ENCODE measurements at places on chromosomes 12 and 14.

DNA sequence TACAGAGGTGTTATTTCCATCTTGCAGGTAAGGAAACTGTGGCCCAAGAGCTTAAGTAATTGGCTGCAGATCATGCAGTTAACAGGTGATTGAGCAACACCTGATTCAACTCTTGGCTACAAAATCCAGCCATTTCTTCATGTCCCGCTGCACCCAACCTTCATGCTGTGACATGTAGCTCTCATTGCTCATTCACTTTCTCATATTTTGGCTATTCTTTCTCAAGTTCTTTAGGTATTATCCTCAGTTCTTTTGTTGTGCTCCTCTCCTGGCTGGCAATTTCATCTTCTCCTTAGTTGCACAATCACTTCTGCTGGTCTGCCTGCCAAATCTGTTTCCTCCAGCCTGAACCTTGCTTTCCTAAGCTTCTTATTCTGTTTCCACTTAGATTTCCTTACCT is 300.8 kb downstream of the SSPN start:
- no peak for DNase-seq

DNA sequence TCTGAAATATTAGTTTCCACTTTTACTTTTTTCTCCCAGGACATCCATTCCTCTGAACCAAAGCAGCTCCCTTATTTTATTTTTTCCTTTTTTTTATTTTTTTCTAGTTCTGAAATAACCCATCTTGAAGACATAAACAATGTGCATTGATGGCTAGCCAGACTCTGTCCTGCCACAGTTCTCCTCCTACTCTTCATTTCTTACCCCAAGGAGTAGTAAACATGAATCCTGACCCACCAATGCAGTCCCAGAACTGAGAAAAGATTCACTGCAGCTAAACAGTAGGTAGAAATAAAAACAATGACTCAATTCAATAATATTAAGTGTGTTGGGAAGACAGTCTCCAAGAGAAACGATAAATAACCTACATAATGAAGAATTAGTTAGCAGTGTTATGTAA is 65.7 kb upstream of the NOVA1 start:
- no peak for DNase-seq

DNA sequence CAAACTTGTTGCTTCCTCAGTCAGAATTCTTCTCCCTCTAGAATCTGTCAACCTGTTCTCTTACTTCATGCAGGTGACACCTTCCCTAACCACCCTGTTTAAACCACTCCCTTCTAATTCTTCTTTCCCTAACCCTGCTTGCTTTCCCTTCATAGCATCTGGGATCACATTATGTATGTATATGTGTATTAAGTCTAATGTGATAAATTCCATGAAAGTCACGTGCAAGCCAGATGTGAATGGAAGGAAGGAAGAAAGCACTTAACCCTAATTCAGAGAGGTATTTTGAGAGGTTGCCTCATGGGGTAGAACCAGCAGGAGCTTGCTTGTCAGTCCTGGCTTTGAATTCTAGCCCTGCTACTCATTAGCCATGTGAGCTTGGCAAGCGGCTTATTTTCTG is 340.0 kb downstream of the TRHDE start:
- no peak for DNase-seq

DNA sequence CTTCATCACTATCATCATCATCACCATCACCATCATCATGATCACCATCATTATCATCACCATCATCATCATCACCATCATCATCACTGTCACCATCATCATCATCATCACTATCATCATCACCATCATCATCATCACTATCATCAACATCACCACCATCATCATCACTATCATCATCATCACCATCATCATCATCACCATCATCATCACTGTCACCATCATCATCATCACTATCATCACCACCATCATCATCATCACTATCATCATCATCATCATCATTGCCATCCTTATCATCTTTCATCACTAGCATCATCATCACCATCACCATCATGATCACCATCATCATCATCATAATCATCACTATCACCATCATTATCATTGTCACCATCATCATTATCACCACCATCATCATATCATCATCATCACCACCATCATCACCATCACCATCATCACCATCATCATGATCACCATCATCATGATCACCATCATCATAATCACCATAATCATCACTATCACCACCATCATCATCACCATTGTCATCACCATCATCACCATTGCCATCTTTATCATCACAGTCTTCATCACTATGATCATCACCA is 38.1 kb downstream of the SVOP start:
- no peak for DNase-seq

DNA sequence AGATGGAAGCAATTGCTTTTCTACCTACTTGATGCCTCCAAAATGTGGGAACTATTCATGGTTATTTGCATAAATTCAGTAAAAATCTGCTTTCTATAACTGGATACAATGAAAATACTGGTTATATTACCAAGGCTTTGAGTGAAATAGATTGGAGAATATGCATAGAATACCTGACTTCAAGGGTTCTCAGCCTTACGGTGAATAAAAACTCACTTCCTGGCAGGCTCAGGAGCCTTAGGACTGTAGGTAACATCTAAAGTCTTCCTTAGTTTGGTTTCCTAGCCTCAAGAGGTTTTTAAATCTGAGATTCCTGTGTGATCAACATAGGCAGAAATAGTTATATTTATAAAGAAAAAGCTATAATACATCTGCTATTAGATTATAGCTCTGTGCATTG is 158.6 kb downstream of the SLC41A2 start:
- no peak for DNase-seq

GRCh38 chr14:92409043-92409442 is 86.1 kb downstream of the SLC24A4 start:
- DNase-seq, result no peak

DNA sequence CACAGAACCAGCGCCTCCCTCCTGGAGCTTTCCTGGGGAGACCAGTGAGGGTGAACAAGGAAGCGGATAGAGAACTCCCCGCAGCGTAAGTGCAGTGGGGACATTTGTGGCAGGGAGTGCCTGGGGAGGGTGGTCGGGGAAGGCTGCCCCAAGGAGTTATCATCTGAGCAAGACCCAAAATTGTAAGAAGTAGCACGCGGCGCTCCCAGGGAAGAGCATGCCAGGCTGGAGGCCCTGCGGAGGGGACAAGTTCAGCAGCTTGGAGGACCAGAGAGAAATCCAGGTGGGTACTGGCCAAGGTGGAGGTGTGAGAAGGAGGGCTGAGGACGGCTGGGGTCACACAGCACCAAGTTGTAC is 46.2 kb upstream of the RIMBP2 start:
- no peak for DNase-seq

DNA sequence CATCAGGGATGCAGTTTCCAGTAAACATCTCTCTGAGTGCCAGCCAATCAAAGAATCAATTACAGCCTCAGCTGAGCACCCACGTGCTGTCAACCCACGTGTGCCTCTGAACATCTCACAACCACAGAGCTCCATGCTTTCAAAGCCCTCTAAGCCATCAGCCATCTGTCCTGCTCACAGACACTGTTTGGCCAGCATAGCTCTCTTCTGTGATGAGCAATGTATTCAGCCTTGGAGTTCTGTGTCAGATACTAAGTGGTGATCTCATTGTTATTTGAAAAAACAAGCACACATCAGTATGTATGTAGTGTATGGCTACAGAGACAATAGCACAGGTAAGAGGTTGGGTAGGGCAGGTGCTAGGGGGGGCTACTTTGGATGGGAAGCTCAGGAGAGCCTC is 94.3 kb downstream of the RGS6 start:
- no peak for DNase-seq

GRCh38 chr12:53461059-53461458 is 9.2 kb downstream of the PCBP2 start:
- DNase-seq, result no peak

DNA sequence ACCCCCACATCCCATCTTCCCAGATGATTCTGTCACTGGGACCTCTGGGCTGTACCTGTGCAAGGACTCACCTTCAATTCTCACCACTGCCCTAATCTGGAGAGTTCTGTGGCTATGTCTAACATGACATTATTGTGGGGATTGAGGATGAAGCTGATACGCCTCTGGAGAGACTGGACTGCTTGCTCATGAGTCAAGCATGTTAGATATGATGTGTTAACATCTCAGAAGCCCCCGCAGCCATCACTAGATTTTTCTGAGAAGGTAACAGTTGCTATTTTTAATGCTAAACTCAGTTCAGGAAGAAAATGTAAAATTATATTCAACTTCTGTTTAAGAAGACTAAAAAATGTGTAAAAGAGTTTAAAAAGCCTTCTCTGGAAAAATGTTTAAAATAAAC is 25.7 kb downstream of the JKAMP start:
- no peak for DNase-seq

- DNase-seq, result no peak
Observed at GRCh38 chr12:103181366-103182152, 224.1 kb downstream of the ASCL1 start.

GRCh38 chr12:21323736-21324135 is 11.0 kb downstream of the SLCO1A2 start:
- no peak for DNase-seq

DNA sequence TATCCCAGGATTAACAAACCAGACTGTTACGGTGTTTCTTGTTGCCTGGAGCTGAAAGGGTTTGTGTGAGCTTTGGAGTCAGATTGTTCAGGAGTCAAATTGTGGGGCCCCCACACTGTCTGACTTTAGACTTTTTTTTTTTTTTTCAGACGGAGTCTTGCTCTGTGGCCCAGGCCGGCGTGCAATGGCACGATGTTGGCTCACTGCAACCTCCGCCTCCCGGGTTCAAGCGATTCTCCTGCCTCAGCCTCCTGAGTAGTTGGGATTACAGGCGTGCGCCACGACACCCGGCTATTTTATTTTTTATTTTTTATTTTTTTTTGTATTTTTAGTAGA is 847 bp downstream of the TSFM start:
- DNase-seq, result no peak

GRCh38 chr12:26724309-26724702 is 108.7 kb downstream of the ITPR2 start:
- no peak for DNase-seq

DNA sequence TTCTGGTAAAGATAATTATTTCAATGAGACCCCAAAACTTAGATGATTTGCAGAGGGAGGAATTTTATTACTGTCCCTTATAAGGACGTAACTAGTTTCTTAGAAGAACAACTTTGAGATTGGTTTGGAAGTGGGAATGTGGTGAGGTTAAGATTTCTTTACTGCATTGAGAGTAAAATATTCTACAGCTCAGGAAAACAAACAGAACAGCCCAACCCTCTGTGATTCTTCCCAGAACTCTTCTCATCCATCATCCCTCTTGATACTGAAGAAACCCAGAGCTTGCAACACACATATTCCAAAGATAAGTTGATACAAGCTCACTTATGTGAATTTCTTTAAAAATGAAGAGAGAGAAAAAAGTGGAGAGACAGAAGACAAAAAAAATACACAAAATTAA is 234.2 kb downstream of the CRADD start:
- no peak for DNase-seq

GRCh38 chr12:64459394-64459891 is 7.5 kb downstream of the TBK1 start:
- DNase-seq, result no peak

- peak; percentile 4 for DNase-seq
Observed at GRCh38 chr12:7439579-7440505, 4.1 kb downstream of the CD163L1 start.

DNA sequence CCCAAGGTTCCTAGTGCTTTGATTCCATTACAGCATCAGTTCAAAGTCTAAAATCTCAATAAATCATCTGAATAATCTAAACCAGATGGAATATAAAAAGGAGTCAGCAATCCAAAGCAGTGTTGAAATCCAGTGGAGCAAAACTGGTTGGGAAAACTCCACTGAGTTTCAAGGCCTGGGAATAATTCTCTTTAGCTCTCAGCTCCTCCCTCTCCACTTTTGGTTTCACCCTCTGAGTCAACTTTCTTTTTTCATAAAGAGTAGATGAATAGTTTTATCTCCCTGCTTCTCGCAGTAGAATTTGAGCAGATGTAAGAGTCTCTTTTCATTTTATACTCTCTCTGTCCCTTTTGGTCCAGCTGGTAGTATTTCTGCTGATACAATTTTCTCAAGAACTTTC is 338.6 kb downstream of the APAF1 start:
- DNase-seq, result no peak

DNA sequence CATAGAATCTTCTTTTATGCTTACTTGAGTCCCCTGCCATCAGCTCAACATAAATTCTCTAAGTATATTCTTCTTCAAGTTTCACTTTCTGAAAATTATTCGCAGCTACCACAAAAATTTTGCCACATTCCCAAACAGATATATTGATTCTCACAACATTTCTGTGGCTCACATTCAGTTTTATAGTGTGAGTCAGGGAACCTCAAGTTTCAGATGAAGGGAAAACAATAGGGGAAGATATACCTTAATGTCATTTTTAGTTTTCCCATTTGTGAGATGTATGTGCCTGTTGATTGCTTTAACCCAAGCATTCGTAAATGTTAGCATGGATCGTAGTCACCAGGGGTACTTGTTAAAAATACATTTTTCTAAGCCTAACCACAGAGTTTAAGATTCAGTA is 465.8 kb downstream of the CCER1 start:
- no peak for DNase-seq

DNA sequence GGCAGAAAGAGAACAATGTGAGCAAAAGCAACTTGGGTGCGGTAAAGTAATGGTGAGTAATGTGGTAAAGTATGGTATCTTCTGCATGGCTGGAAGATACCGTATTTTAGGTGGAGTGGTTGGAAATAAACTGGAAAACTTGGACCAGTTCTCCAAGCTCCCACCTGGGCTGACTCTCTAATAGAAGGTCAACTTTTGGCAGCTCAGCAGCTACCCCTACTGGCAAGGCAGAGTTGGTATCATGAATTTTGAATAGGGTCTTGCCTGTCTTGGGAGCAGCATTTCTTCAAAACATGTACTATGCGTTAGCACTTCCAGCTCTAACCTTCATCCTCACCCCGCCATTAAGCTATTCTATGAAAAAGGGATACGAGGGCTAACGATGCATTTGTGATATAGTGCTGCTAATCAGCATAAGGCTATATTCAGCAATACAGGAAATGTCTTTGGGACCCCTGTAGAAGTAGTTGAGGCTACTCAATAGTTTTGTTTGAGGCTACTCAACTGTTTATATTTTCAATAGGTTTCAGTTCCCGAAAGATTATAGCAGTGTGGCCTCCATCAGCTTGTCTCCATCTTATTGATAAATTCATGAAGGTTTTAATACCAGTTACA is 276.3 kb upstream of the FAR2 start:
- DNase-seq, result peak; percentile 43

- DNase-seq, result no peak
Observed at GRCh38 chr12:12004524-12004923, 66.2 kb upstream of the BCL2L14 start.

- no peak for DNase-seq
Observed at GRCh38 chr14:91140672-91141071, 26.8 kb downstream of the DGLUCY start.

- DNase-seq, result no peak
Observed at GRCh38 chr12:47067771-47068431, 11.5 kb upstream of the PCED1B start.

GRCh38 chr14:101336183-101336582 is 225.1 kb upstream of the DIO3 start:
- DNase-seq, result no peak

GRCh38 chr12:12779529-12779928 is 5.9 kb upstream of the APOLD1 start:
- DNase-seq, result peak; percentile 58
